H1 (cell line): ENCODE measurements at places on chromosomes 13 and 19. TPM values are rescaled to one million over a fixed set of nuclear protein-coding genes. Genes with fewer than 3 reads are reported as not detected.

The POLR1D gene
- 232 TPM in 2 replicates for total RNA-seq

The ZNF723 gene
- total RNA-seq = not detected in 2 replicates

The IGFL3 gene
- total RNA-seq = not detected in 2 replicates

The ARL11 gene
- total RNA-seq = 0.40 and 0.52 TPM in 2 replicates

The LYPD5 gene
- total RNA-seq = 0.59 and 0.74 TPM in 2 replicates

The LGALS7 gene
- total RNA-seq = not detected in 2 replicates

GRCh38 chr19:13634658-13635057 is 128.4 kb upstream of the CACNA1A start:
- H3K36me3 ChIP-seq = no peaks in the 10 kb centered on the region
- DNase-seq = no peak
- no peaks in the 10 kb centered on the region for H3K27me3 ChIP-seq
- H3K27ac ChIP-seq = no peak overlapping the region
- no peak overlapping the region for H3K4me3 ChIP-seq

DNA sequence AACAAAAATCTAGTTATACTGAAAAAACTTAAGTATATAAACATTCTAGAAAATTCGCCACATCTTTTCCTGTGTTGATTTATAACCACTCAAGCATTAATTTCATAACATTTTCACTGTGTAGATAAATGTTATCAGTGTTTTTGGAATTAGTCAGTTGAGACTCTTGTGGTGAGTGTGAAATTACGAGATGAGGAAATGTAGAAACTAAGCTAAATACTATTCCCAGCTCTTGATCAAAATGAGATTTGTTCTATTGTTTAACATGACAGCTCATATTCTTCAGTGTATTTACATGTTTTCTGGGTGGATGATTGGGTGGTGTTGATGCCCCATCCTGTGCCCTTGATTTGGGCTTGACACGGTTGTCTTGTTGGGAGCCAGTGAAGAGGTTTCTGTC is 406.8 kb downstream of the DACH1 start:
- no peaks in the 10 kb centered on the region for H3K27me3 ChIP-seq
- no peak for DNase-seq
- no peaks in the 10 kb centered on the region for H3K36me3 ChIP-seq
- H3K27ac ChIP-seq = no peak overlapping the region
- no peak overlapping the region for H3K4me3 ChIP-seq
- H3K4me1 ChIP-seq = no peaks in the 10 kb centered on the region

GRCh38 chr13:32415019-32415418 is 12.9 kb downstream of the N4BP2L1 start:
- H3K4me3 ChIP-seq = no peak overlapping the region
- no peak overlapping the region for H3K27ac ChIP-seq
- DNase-seq = no peak
- H3K36me3 ChIP-seq = no peaks in the 10 kb centered on the region
- H3K27me3 ChIP-seq = no peaks in the 10 kb centered on the region; the same call in 1 of the 2 replicates
- no peaks in the 10 kb centered on the region for H3K4me1 ChIP-seq

GRCh38 chr13:37163641-37164265 is 58.3 kb upstream of the CSNK1A1L start:
- no peaks in the 10 kb centered on the region for H3K27me3 ChIP-seq
- H3K27ac ChIP-seq = no peak overlapping the region
- DNase-seq = no peak
- H3K4me3 ChIP-seq = no peak overlapping the region
- H3K36me3 ChIP-seq = no peaks in the 10 kb centered on the region; the same call in 1 of the 2 replicates

- H3K27me3 ChIP-seq = no peaks in the 10 kb centered on the region
- H3K36me3 ChIP-seq = peaks cover 4% of the 10 kb centered on the region; the same call in 1 of the 2 replicates
- no peak overlapping the region for H3K4me3 ChIP-seq
- no peaks in the 10 kb centered on the region for H3K4me1 ChIP-seq
- H3K27ac ChIP-seq = no peak overlapping the region
These were observed 12.2 kb downstream of the RHPN2 start for GRCh38 chr19:33052352-33052972.

GRCh38 chr13:38223089-38223488 is 126.6 kb upstream of the UFM1 start:
- H3K27ac ChIP-seq = no peak overlapping the region
- peak; percentile 17 for DNase-seq
- H3K27me3 ChIP-seq = no peaks in the 10 kb centered on the region
- no peaks in the 10 kb centered on the region for H3K36me3 ChIP-seq
- H3K4me3 ChIP-seq = no peak overlapping the region

DNA sequence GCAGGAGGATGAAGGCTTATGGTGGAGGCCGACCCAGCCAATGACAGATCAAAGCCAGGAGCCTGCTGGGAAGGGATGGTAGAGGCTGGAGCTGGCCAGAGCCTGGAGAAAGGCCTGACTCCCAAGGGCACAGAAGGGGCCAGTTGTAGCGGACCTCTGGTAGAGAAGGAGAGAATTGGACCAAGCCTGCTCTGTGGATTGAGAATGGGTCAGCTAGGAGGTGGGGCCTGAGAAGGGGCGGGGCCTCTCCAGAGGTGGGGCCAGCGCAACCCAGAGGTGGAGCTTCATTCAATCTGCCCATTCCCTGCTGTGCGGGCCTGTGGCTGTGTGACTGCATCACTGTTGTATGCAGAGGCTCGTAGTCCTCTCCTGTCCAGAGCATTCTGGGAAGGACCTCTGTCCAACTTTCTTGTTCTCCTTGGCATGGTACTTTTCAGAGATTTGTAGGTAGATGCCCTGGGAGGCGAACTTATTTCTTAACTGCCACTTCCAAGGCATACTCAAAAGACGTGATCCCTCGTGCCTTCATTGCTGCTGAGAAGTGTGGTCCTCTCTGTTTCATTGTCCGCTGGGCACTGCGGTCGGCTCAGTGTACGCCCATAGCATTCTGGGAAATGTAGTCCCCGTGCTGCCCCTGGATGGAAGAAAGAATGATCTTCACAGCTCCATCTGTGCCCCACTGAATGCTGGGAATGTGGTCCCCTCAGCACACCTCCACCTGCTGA is 6.7 kb downstream of the GRIN2D start:
- peaks cover 23% of the 10 kb centered on the region for H3K4me1 ChIP-seq
- H3K36me3 ChIP-seq = no peaks in the 10 kb centered on the region
- DNase-seq = peak; percentile 77
- peaks cover 25% of the 10 kb centered on the region for H3K27me3 ChIP-seq

DNA sequence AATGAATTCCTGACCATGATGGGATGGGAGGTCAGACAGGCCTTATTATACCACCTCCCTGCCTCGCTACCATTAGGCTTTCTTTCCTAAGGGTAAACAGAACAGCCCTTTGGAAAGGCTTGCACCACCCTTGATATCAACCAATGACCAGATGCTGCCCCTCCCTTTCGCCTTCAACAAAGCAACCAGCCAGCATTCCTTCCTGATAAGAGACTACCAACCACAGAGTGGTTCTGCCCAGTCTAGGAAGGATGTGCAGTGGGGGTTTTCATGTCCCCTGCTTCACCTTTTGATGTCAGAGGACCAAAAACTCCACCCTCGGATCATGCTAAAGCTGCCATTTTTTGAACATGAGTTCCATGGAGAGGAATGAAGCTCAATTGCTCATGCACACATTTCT is 21.7 kb downstream of the TEX30 start:
- no peak overlapping the region for H3K4me3 ChIP-seq
- H3K36me3 ChIP-seq = no peaks in the 10 kb centered on the region
- no peaks in the 10 kb centered on the region for H3K4me1 ChIP-seq

- H3K4me1 ChIP-seq = no peaks in the 10 kb centered on the region
- H3K36me3 ChIP-seq = no peaks in the 10 kb centered on the region
- no peak for DNase-seq
- no peak overlapping the region for H3K4me3 ChIP-seq
- H3K27me3 ChIP-seq = no peaks in the 10 kb centered on the region
- H3K27ac ChIP-seq = no peak overlapping the region
These were observed 124.1 kb upstream of the UQCRFS1 start for GRCh38 chr19:29337029-29337428.

DNA sequence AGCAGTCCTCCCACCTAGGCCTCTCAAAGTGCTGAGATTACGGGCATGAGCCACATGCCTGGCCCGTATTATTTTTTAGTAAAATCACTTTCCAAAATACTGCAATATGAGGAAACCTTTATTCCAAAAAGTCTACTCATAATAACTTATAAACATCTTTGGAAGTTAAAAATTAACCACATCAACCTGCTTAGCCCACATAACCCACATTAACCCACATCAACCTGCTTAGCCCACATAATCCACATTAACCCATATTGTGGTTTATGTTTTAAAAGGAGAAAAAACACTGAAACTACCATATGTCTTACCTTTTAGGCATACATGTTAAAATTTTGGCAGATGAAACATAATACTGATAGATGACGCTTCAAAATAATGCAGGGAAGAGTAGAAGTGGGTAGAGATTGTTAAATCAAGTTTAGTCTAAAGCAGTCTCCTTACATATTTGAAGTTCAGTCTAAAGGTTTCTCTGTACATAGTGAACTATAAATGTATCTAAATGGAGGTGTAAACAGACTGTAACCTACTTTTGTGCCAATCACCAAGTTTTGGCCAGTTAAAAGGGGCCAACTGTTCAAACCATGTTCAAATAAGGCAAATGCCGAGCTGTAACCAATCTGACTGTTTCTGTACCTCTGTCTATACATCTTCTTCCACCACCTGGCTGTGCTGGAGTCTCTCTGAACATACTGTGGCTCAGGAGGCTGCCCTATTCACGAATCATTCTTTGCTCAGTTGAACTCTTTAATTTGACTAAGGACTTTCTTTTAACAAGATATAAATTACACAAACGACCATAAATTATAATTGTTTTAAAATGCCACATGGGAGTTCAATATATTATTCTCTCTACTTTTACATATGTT is 14.5 kb downstream of the KPNA3 start:
- H3K36me3 ChIP-seq = no peaks in the 10 kb centered on the region
- no peaks in the 10 kb centered on the region for H3K4me1 ChIP-seq
- H3K4me3 ChIP-seq = no peak overlapping the region
- H3K27ac ChIP-seq = no peak overlapping the region
- H3K27me3 ChIP-seq = no peaks in the 10 kb centered on the region
- no peak for DNase-seq

GRCh38 chr13:25291691-25292090 is 4.4 kb upstream of the MTMR6 start:
- H3K4me3 ChIP-seq = no peak overlapping the region
- no peak for DNase-seq
- H3K4me1 ChIP-seq = no peaks in the 10 kb centered on the region
- H3K27me3 ChIP-seq = peaks cover 3% of the 10 kb centered on the region; the same call in 1 of the 2 replicates
- no peaks in the 10 kb centered on the region for H3K36me3 ChIP-seq
- H3K27ac ChIP-seq = no peak overlapping the region

- H3K36me3 ChIP-seq = no peaks in the 10 kb centered on the region
- H3K27ac ChIP-seq = no peak overlapping the region
- no peak overlapping the region for H3K4me3 ChIP-seq
- H3K4me1 ChIP-seq = no peaks in the 10 kb centered on the region
- no peak for DNase-seq
- H3K27me3 ChIP-seq = no peaks in the 10 kb centered on the region
These were observed 292.9 kb downstream of the KLF5 start for GRCh38 chr13:73351730-73352129.

DNA sequence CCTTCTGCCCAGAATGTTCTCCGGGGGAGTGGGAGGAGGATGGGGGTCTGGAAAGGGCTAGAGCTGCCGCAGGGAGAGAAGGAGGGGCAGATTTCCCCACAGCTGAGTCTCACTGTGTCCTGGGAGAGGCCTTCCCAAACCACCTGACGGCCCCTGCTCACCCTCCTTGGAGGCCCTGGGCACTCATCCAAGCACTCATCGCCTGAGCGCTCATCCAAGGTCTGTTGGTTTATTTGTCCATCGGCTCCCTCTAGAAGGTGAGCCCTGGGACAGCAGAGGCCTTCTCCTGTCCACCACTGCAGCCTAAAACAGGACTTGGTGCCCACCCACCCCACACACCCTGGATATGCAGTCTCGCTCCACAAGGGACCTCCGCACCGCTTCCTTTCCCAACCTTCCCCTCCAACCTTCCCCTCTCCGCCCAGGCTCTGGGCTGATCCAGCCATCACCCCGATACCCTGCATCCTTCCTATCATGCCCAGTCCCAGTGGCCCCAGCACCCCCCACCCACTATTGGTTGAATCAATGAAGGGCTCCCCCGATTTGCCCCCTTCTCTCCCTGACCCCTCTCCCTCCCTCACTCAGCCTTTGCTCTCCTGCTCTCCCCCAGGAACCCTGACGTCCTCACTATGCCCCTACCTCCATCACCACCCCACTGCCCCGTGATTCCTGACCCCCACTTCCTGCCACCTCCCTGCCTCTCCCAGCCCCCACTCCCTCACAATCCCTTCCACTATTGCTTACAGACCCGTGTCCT is 1.7 kb downstream of the UBXN6 start:
- peak overlapping the region; percentile 75; the same call in 1 of the 2 replicates for H3K4me3 ChIP-seq
- no peaks in the 10 kb centered on the region for H3K36me3 ChIP-seq
- H3K27me3 ChIP-seq = no peaks in the 10 kb centered on the region
- H3K4me1 ChIP-seq = no peaks in the 10 kb centered on the region; the same call in 1 of the 2 replicates
- DNase-seq = no peak
- no peak overlapping the region for H3K27ac ChIP-seq

DNA sequence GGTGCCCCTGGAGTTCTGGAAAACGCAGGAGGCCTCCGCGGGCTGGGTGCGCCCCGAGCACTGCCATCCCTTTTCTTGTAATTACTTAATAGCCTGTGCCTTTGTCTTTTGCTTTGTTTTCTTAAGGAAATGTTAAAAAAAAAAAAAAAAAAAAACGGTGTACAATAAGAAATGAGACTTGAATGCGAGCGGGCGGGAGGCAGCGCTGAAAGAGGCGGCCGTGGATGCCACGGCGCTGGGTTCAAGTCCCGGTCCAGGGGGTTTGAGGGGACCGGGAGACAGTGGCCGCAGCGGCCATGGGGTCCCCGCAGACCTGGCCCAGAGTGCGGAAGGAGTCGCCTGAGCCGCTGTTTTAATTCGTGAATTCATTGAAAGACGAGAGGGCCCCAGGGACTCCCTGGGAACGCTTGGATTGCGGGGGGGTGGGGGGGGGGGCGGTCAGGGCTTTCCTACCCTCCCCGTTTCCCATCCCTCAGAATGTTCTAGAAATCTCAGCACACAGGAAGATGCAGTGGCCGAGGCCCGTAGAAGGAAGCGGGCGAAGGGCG is 349.2 kb upstream of the ARGLU1 start:
- H3K4me1 ChIP-seq = peaks cover 6% of the 10 kb centered on the region
- no peak overlapping the region for H3K27ac ChIP-seq
- peak; percentile 58 for DNase-seq
- peak overlapping the region; percentile 21 for H3K4me3 ChIP-seq
- no peaks in the 10 kb centered on the region for H3K36me3 ChIP-seq
- no peaks in the 10 kb centered on the region for H3K27me3 ChIP-seq

GRCh38 chr19:5157186-5157585 is 183.4 kb downstream of the PTPRS start:
- H3K27me3 ChIP-seq = no peaks in the 10 kb centered on the region
- H3K27ac ChIP-seq = no peak overlapping the region
- peaks cover 9% of the 10 kb centered on the region for H3K4me1 ChIP-seq
- H3K4me3 ChIP-seq = no peak overlapping the region
